ENCODE measurements at places on chromosomes 5 and 9.

DNA sequence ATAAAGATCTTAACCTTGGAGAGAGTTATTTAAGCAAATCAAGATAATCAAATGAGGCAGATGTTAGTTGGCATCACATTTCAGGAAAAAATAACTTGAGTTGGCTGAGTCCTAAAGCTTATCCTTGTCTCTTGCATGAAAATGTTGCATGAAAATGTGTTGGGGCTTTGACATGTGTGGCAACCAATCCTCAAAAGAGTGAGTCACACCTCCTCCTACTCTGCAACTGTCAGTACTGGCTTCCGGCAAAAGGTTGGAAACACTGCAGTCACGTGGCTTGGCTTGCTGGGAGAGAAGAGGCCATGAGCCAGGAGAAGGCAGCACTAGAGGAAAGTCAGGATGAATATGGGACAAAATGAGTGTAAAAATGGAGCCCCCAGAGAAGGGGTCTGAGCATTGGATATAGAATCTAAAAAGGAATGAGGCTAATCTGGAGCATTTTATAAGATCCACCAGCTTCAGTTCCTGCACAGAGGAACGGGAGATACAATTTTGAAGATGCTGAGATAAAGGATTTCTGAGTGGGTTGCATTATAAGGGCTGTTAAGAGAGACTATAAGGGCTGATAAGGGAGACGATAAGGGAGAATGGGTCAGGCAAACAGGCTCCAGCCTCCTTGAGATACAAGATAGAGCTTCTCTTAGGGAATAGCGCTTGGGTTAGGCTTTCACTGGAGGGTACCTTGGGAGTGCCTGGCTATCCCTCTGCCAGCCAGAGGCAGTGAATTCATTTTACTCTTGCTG lies 43.1 kb downstream of the SPATA31D1 start:
- DNase-seq: no peak

DNA sequence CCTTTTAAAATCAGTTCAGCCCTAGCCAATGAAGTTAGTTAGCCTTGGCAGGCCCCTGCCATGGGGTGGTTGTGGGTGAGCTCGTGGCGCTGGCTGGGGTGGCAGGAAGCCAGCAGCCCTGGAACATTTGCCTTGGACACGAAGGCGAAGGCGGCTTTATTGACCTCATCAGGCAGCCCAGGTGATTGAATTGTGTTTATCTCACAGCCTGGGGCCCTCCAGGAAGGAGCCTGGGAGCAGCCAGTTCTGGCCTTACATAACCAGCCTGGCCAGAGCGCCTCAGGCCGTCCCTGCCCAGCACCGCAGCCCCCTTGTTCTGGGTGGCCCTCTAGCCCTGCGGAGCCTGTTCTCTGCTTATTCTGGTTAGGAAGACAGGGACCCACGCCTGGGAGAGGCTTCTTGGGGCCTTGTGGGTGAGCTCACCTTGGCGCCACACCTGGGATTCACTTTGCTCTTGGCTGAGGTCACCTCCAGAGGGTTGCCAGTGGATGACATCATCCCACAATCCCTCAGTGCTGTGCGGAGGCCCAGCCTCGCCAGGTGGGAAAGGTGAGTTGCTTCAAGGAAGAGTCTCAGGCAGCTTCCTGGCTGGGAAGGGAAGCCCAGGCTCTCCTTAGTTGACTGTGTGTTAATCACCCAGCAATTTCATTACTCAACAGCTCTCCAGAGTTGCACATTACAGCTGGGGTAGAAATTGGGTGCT lies 54.4 kb upstream of the RPL26L1 start:
- no peak for DNase-seq

DNA sequence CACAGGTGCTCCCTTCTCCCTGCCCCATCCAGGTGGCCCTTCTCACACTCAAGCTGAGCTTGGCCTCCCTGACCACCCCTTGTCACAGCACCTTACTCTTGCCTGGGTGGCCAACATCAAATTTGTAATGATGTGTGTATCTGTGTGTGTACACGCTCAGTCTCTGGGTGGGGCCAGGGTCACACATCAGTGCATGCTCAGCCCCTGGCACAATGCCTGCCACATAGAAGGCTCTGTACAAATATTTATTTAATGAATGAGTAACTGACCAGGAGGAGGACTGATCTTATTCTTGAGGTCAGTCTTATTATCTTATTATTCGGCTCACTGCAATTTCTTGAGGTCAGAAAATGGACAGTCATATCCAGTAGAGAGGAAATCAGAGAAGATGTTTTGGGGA lies 41.3 kb upstream of the HAND1 start:
- DNase-seq: no peak

DNA sequence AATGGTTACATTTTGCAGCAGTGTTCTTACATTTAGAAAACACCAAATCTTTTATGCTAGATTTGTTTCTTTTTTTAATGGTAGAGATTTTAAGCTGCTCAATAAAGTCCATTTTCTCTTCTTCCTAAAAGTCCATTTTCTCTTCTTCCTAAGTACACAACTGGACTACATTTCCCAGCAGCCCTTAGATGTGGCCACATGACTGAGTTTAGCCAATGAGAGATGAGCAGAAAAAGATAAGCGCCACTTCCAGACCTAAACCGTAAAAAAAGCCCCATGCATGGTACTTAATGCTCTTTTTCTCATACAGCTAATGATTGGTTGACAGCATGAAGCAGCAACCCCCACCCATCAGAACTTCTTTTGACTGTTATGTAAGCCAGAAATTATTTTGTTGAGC lies 206.7 kb downstream of the FAM114A2 start:
- no peak for DNase-seq

GRCh38 chr9:2023532-2023931 lies 8.4 kb downstream of the SMARCA2 start:
- no peak for DNase-seq

- DNase-seq: no peak
Measured at GRCh38 chr9:86350006-86350760, 4.0 kb downstream of the TUT7 start.

DNA sequence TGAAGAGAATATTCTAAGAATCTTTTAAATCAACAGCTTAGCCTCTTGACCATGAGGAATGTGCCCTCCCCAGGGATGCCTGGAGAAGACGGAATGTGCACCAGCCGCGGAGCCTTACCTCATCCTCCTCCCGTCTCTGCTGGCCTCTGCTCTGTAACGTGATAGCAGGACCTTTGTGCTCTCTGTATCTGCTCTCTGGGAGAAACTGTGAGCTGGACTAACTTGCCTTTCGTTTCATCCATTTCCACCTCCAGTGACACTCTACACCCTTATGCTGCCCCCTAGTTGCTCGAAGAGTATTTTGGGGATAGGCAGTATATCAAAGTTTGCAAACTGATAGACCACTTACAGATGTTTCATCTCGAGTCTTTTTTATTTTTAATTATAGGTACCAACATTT lies 141.4 kb downstream of the NPR3 start:
- no peak for DNase-seq

DNA sequence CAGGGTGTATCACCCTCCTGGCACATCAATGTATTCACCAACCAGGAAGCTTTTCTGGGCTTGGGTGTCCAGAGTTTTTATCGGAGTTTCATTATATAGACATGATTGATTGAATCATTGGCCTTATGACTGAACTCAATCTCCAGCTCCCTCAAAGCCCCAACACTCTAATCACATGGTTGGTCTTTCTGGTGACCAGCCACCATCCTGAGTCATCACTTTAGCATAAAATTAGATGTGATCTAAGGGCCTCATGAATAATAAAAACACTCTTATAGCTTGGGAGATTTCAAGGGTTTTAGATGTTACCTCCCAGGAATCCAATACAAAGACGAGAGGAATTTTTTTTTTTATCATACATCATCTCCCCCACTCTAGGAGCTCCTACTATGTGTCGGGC lies 7.7 kb upstream of the PBX3 start:
- DNase-seq: no peak

GRCh38 chr9:74172874-74173273 lies 324.3 kb upstream of the RORB start:
- no peak for DNase-seq

- peak; percentile 84 for DNase-seq
Measured at GRCh38 chr5:1111727-1112289, at the start of gene SLC12A7. SLC12A7 (minus strand) TSS chr5:1112063; CDS start chr5:1111991, 72 bp downstream.

- no peak for DNase-seq
Measured at GRCh38 chr9:19460243-19460642, 51.4 kb downstream of the ACER2 start.

- DNase-seq: peak; percentile 92
Measured at GRCh38 chr9:112348257-112349007, 15.0 kb upstream of the PTBP3 start.

DNA sequence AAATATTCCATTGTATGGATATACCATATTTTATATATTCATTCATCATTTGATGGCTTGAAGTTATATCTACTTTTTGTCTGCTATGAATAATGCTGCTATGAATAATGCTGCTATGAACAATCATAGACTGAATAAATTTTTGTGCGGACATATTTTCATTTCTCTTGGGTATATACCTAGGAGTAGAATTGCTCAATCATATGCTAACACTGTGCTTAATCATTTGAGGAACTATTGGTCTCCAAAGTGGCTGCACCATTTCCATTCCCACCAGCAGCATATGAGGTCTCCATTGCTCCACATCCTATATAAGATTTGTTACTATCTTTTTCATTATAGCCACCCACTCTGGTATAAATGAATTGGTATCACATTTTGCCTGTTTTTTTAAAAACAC lies 18.3 kb upstream of the TEK start:
- no peak for DNase-seq

DNA sequence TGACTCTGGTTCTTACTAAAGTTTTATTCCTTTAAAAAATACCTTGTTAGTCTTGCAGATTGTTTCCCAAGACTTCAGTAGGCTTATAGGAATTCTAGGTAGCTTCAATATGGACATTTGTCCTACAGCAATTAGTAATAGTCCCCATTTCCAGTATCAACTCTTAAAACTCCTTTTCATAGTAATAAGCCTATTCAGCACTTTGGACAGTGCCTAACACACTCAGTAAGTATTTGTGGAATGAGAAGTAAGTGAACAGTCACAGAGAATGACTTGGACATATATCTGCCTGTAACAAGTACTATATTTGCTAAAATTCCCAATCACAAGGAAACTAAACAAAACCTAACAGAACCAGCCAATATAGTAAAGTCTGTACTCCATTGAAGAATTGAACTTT lies 1291.8 kb upstream of the DMAC1 start:
- no peak for DNase-seq

- DNase-seq: no peak
Measured at GRCh38 chr5:5619546-5619945, 197.1 kb downstream of the ICE1 start.

DNA sequence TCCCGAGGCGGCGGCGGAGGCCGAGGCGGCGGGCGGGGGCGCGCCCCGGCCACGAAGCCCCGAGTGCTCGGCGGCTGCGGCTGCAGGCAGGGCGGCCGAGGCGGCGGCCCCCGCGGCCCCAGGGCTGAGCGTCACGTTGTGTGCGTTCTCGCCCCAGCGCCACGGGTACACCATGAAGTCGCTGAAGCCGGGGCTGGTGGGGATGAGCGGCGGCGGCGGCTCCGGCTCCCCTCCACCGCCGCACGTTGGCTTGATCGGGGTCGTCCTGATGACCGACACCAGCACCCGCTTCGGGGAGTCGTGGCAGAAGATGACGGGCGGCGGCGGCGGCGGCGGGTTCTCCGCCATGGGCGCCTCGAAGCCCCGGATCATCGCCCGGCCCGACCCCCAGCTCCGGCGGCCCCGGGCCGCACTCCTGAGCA lies 498 bp downstream of the ZNF367 start:
- DNase-seq: peak; percentile 78

All from activated CD8-positive, alpha-beta memory T cell treated with anti-CD3 and anti-CD28 coated beads, Interleukin-2, amount 50 U/mL, for 48 hours (primary cell).